Stimulated activated CD4-positive, alpha-beta T cell treated with anti-CD3 and anti-CD28 coated beads, TNF-alpha, amount 100 ng/mL, for 1 hour (primary cell): ENCODE measurements at places on chromosomes 7 and 10.

- no peak for DNase-seq
These were observed 80.7 kb upstream of the SEC61G start for GRCh38 chr7:54839575-54840213.

- DNase-seq, result no peak
These were observed 319.9 kb downstream of the DPP6 start for GRCh38 chr7:154372011-154372601.

- DNase-seq, result no peak
These were observed 48.0 kb upstream of the KMT2E start for GRCh38 chr7:104966022-104966421.

- no peak for DNase-seq
These were observed 13.8 kb downstream of the TCF7L2 start for GRCh38 chr10:112963835-112964234.

GRCh38 chr10:130994845-130995244 lies 316.7 kb downstream of the TCERG1L start:
- no peak for DNase-seq

DNA sequence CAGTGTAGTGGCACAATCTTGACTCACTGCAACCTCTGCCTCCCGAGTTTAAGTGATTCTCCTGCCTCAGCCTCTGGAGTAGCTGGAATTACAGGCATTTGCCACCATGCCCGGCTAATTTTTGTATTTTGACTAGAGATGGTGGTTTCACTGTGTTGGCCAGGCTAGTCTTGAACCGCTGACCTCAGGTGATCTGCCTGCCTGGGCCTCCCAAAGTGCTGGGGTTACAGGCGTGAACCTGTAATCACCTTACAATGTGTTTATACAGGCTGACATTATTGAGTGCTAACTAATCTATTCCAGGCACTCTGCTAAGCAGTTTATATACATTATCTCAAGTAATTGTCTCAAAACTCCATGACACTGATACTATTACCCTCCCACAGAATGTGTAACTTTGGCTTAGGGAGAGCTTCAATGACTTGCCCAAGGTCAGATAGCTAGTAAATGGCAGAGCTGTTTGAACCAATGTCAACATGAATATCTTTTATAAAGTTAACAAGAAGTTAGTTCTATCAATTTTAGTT lies 36.8 kb downstream of the KIFBP start:
- DNase-seq, result no peak

DNA sequence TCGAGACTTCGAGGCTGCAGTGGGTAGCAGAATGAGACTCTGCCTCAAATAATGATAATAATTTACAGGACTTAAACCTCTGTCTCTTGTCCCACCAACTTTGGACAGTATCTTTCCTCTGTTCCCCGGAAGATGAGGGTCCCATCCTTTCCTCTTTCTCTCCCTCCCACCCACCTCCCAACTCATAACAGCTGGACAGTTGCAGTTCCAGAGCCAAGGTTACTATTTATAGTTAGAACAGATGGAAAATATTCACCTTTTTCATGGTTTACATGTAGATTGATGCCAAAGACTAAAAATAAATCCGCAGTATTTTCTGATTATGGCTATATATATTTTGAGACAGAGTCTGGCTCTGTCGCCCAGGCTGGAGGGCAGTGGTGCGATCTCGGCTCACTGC lies 31.6 kb upstream of the SUN1 start:
- no peak for DNase-seq

GRCh38 chr10:74081941-74082718 lies 68.5 kb downstream of the AP3M1 start:
- no peak for DNase-seq

DNA sequence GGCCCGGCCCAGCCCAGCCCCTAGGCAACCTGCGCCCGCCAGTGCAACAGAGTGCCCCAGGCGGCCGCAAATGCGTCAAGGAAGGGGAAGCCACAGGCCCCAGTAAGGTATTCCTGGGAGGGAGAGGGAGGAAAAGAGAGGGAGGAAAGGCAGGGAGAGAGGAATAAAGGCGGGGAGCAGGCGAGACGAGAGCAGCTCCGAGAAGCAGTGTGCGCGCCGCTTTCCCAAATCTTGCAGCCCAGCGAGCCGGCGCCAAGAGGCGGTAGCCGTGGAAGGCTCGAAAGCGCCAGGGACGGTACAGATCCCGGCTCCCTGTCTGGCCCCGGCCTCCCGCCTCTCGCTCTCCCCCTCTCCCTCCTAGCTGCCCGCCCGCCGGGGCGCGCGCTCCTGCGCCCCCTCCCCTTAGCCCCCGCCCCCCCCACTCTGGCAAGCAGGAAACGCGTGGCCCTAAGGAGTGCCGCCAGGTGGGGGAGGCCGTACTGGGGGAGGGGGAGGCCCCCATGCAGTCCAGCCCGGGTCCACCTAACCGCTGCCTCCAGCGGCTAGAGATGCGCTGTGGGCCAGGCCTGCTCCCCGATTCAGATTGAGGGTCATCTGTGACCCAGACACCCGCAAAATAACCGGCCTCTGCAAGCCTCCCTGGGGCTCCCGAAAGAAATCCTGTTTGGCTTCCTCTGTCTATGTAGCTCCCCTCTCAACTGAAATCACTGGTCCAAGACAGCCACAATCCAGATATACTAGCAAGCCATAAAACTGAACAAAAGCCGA lies 4.3 kb downstream of the HOXA10 start:
- DNase-seq, result no peak

- no peak for DNase-seq
These were observed 171.8 kb downstream of the SEMA3A start for GRCh38 chr7:84022684-84023308.

GRCh38 chr7:138244606-138245005 lies 168.3 kb downstream of the AKR1D1 start:
- no peak for DNase-seq

- DNase-seq, result no peak
These were observed 16.2 kb downstream of the FXYD4 start for GRCh38 chr10:43387678-43388032.
